ENCODE measurements at places on chromosomes 2 and 18.

- no peak for DNase-seq
These were observed 54.1 kb downstream of the EML4 start for GRCh38 chr2:42223067-42223854.

- no peak for DNase-seq
These were observed 143.9 kb downstream of the MYT1L start for GRCh38 chr2:2187196-2187595.

GRCh38 chr2:174919947-174920595 is 85.1 kb downstream of the CHN1 start:
- DNase-seq = no peak

DNA sequence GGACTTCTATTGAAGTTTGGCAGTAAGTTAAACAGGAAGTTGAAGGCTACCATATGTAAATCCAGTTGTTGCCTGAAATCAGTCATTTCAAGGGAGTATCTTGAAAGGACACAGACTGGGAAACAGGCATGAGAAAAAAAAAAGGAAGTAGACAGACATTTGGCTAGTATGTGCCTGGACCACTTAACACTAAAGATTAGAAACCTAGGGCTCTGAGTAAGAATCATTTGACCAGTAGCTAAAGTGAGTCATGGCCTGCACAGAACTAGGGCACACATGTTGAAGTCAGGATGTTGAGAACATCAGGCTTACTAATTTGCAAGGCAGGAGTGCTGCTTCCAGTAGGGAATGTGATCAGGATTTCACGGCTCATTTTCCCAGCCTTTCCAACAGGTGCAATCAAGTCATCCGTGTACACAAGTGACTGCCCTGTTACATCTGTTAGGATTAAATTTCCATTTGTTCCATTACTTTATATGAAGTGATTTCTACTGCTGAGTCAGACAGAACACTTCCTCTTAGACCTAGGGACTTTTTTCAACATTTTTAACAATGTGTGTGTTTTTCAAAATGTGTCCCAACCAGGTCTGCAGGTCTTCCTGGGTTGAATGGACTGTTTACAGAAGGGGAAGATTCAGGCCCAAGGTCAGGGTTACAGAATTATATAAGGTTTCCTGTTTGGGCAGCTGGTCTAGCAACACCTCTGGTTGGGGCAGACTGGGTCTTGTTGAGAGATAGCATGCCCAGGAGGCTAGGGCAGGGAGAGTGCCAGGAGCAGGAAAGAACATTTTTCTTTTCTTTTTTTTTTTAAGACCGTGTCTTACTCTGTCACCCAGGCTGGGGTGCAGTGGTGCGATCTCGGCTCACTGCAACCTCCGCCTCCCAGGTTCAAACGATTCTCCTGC is 145.6 kb downstream of the TGIF1 start:
- DNase-seq = peak; percentile 39

GRCh38 chr2:232347369-232347768 is 31.2 kb upstream of the ALPP start:
- DNase-seq = no peak

DNA sequence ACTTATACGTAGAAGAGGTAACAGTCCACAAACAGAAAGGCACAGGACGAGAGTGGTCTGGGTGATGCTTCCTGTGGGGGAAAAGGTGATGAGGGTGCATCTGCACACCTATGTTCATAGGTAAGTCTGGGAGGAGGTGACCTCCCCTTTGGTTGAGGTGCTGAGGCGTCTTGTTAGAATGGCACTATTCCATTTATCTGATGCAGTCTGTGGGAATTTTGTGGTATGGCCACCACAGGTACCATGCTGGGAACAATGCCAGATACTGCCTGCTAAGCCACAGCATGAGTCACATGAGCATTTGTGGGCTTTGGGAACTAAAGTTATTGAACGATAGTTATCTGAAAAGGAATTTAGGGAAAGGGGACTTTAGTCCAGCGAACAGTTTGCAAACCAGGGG is 27.9 kb downstream of the IL37 start:
- DNase-seq = peak; percentile 30

- DNase-seq = peak; percentile 95
These were observed 2.7 kb upstream of the RNPEPL1 start for GRCh38 chr2:240565333-240566202.

DNA sequence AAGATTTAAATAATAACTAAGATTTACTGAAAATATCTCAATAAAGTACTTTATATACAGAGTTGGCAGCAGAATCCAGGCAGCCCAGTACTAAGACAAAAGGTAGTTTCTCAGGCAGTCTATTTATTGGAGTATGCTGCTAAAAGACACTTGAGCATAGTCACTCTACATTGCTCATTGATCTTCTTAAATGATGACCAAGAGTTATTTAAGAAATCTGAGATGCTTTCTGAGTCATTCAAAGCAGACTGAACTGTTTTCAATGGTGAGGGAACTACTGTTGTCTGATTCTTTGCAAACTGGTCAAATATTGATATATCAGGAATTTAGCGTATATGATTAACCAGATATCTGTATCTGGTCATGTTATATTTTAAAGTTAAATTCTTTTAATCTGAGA is 133.6 kb downstream of the PHLPP1 start:
- no peak for DNase-seq

DNA sequence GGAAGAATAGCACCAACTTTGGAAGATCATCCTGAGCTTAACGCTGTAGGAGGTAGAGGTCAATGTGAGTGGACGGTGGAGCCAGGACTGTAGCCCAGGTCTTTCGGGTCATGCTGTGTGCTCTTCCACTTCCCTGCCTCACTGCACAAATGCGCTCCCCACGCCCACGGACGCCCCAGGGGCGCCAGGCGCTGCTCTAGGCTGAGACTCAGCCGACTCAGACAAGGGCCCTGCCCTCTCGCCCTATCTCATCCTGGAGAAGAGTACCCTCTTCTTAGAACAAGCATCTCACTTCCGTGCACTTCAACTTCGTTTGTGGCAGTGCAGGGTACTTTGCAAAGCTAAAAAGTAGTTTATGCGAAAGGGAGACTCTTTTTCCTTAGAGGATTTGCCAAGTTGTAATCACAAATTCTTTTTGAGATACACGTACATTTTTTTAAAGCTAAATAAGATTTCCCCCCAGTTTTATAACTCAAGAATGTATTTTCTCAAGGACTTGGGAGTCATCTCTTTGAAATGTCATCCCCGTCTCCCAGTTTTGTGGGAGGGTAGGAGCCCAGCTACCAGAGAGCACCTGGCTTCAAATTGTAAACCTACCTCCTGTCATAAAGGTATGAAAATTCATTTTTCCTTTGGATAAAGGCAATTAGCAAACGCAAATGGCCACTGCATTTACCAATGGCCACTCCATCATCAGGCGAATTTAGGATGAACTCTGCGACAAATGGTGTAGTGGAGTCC is 1.2 kb upstream of the PRELID3A start:
- no peak for DNase-seq

GRCh38 chr2:5689750-5690149 is 2.4 kb upstream of the SOX11 start:
- no peak for DNase-seq

- no peak for DNase-seq
These were observed 115.8 kb upstream of the PDE1A start for GRCh38 chr2:182542501-182543258.

GRCh38 chr2:66539452-66539851 is 104.5 kb downstream of the MEIS1 start:
- DNase-seq = no peak

DNA sequence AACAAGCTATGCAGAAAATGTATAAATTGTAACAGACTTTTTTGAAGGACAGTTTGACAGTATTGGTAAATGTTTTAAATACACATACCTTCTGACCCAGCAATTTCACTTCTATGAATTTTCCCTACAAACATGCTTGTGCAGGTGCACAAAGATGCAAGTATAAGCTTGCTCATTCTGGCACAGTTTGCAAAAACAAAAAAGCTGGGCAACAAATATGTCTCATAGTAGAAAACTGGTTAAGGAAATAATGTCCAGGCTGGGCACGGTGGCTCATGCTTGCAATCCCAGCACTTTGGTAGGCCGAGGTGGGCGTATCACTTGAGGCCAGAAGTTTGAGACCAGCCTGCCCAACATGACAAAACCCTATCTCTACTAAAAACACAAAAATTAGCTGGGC is 96.9 kb upstream of the NEDD4L start:
- DNase-seq = no peak

GRCh38 chr18:61554117-61554776 is 221.0 kb downstream of the CDH20 start:
- peak; percentile 30 for DNase-seq

- DNase-seq = no peak
These were observed 863.7 kb downstream of the EPHA4 start for GRCh38 chr2:220708366-220708765.
